ENCODE measurements at places on chromosomes 7 and 10.

DNA sequence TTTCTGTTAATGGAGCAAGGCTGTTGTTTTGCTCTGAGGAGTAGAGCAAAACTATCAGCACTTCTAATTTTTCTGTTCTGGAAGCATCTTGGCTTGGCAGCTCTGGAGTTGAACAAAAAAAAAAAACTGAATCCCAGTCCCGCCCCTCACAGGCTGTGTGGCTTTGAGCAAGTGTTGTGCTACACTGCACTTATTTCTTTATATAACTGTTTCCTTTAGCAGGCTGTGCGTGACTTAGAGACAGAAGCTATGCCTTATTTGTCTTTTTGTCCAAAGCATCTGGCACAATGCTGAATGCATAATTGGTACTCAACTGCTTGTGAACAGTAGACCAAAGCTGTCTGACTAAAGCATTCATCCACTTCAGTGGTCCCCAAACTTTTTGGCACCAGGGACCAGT, 96.1 kb downstream of the AMPH start:
- DNase-seq = no peak

GRCh38 chr10:79131836-79132631, 63.3 kb downstream of the ZMIZ1 start:
- no peak for DNase-seq

GRCh38 chr10:11823122-11823988, at the start of gene PROSER2:
Gene PROSER2, plus strand, starts transcription at chr10:11823356. Its CDS starts 28,722 bp downstream, at chr10:11852078.
- no peak for DNase-seq

- no peak for DNase-seq
These were observed 4.8 kb downstream of the BAMBI start for GRCh38 chr10:28681928-28682750.

DNA sequence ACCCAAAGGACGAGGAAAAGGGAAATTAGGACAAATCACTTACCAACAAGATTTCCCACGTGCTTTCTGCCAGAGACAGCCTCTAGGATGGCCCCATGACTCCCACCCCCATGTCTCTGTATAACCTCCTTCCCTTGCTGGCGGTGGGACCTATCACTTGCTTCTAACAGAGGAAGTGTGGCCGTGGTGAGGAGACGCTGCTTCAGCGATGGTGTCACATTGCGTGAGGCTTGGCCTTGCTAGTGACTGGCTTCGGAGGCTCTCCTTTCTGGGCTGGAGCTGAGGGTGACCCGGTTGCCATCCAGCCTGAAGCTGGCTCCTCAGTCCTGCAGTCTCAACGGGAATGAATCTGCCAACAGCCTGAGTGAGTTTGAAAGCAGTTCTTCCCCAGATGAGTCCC, 123.7 kb downstream of the ANLN start:
- DNase-seq = no peak

DNA sequence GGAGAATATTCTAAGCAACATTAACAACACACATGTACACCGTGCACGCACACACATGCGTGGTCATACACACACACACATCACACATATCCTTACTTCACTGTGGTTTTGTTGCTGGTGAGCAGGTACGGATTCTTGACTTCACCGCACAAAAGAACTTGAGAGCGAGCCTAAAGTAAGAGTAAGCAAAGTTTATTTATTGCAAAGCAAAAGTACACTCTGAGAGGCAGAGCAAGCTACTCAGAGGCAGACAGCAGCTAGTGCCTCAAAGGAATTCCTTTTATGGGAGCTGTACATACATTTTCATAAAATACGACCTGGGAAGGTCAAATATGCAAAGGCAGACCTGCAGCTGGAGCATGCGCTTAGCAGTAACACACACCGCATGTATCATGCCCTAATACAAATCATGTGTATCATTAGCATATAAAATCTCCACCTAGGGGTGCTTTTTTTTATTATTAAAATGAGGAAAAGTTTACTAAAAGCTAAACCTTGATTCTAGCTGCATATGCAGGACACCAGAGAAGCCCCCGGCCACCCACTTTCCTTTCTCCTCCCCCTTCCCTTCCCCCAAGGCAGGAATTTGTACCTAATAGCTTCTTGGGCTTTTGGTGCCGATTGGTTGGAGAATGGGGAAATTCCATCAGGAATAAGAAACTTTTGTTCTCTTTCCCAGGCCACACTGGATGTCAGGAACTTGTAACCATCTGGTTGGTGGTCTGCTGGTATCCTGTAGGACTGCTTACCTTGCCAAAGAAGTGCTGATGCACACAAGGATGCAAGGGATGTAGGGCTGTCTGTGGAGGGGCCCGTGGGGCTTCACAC, 16.5 kb upstream of the GPR37 start:
- DNase-seq = no peak

DNA sequence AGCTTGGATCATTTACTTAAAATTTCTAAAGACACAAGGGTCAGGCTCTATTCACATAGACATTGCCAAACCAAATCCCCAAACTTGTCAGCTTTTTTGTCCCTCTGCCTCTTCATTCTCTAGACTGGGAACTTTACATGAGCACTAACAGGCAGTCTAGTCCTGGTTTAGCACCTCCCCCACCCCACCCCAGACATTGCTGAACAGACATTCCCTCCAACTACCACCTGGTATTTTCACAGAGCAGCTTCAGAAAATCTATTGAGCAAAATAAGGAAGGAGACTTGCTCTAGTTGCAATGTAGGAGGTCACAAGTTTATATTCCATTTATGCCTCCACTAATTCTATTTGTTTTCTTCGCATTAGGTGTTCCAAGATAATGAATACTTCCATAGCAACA, 56.8 kb upstream of the AASS start:
- no peak for DNase-seq

DNA sequence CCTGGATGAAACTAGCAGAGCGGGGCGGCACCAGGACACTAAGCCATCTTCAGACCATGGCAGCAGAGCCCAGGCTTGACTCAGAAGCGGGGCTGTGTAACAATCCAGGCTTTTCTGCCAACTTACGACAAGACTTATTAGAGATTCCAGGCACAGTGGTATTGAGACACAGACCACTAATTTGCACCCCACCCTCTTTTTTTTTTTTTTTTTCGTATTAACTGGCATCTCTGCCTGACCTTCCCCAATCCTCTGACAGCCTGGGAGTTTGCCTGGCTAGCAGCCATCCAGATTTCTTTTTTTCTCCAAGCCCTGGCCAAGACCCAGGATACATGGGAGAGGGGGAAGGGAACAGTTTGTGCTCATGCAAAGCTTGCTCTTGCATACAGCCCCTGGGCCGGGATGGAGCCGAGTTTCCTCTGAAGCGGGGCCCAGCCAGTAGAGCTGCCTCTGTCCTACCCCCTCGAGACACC, 182.4 kb downstream of the PLXNA4 start:
- DNase-seq = no peak

- DNase-seq = no peak
These were observed 10.2 kb upstream of the IL2RA start for GRCh38 chr10:6072215-6072934.

- DNase-seq = no peak
These were observed 43.2 kb upstream of the FAM133B start for GRCh38 chr7:92633211-92633906.

All from stimulated activated CD4-positive, alpha-beta T cell treated with anti-CD3 and anti-CD28 coated beads, TNF-alpha, amount 100 ng/mL, for 1 hour (primary cell).